ENCODE measurements at places on chromosomes 13 and 19.

DNA sequence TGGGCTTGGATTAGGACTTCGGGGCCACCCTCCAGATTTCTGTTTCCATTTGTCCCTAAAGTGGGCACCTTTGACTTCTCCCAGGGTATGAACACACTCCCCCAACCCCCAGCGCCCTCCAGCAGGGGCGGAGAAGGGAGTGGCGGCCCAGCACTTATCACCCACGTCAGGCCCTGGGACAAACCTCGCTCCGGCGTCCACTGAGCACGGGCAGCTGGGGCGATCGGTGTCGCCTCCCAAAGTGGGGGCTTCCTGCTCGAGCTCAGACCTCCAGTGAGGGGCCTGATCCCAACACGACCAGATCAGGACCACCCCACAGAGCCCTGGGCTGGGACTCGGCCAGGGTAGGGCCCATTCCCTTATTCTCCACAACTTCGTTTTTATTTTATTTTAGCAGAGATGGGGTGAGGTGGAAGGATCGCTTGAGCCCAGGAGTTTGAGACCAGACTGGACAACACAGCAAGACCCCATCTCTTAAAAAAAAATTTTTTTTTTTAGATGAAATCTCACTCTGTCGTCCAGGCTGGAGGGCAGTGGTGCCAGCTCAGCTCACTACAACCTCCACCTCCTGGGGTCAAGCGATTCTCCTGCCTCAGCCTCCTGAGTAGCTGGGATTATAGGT, 3.7 kb upstream of the TCF3 start:
- no peak for DNase-seq

GRCh38 chr19:6761053-6761676, 6.1 kb downstream of the SH2D3A start:
- no peak for DNase-seq

GRCh38 chr13:36875961-36876360, 44.1 kb downstream of the SMAD9 start:
- no peak for DNase-seq

- no peak for DNase-seq
Observed at GRCh38 chr13:104318121-104318520, 1251.9 kb upstream of the SLC10A2 start.

DNA sequence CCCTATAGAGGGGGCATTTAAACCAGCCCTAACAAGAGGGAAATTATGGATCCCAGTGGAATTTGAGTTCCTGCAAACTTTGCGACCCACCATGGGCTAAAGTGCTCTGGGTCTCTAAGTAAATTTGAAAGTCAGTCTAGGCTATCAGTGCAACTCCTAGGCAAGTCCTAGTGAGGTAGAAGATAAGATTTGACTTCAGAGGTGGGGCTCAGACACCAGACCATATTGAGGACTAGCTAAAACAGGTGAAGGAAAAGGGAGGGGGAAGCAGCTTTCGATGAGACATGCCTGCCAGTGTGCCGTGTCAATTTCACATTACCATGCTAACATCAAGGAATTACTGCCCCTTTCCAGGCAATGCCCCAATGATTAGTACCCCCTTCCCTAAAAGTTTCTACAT, 38.4 kb downstream of the CD320 start:
- DNase-seq, result no peak
